ENCODE measurements at places on chromosomes 7 and 10.

DNA sequence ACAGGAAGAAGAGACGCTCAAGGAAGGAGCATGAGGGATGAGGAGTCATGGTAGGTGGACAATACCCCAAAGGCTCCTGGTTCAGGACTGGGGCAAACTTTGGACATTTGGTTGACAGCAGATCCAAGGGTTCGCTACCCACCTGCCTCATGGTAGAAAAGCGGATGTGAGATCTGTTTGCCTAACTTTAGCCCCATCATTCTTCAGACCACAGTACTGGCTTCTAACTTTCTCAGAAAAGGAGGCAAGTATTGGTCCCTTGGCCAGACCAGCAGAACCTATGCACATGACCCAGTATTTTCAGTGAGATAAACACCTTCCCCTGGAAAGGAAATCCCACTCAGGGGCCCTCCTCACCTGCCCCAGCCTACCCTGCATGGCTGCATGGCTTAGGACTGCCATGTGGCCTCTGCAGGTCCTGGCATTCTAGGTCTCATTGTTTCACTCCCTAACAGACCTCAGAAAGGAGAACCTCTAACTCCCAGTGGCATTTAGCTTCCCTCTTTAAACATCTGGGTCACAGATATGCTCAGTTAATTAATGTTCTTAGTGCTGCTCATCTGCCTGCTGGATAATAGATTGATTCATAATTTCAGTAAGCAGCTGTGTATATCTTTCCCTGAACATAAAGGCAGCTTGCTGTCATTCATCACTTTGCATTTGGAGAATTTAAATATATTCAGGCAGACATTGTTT is 574.1 kb downstream of the GALNT17 start:
- no peak for DNase-seq

GRCh38 chr7:14690075-14690474 is 212.5 kb downstream of the DGKB start:
- no peak for DNase-seq

DNA sequence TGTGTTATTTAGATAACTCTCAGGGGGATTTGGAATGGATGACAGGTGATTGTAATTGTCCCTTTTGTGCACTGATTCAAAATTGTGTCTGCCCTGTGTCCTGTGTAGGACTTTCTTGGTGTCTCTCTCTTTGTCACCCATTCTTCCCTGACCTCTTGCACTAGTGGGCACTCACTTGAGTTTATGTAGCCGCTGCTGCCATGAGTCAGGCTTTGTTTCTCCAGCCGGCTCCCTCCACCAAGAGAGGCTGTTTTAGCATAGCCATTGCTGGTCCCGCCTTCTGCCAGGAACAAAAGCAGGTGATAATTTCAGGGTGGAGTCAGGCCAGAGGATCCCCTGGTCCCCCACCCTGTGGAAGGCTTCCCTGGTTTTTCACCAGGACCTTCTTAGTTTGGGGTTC is 8.4 kb downstream of the COL17A1 start:
- no peak for DNase-seq

GRCh38 chr7:5005066-5005465 is 40.6 kb upstream of the RBAK start:
- no peak for DNase-seq

DNA sequence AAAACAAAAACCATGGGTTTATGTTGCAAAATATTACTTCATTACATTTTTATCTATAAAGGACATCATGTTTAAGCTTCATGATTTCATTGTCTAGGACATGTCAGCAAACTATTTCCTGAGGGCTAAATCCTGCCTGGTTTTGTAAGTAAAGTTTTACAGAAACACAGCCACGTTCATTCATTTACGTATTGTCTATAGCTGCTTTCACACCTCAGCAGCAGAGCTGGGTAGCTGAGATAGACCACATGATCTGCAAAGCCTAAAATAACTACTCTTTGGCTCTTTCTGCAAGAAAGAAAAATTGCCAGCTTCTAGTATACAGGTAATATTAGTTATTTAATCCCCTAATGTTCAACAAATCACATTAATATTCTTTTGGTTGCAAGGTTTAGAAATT is 12.7 kb upstream of the PIP4K2A start:
- no peak for DNase-seq

DNA sequence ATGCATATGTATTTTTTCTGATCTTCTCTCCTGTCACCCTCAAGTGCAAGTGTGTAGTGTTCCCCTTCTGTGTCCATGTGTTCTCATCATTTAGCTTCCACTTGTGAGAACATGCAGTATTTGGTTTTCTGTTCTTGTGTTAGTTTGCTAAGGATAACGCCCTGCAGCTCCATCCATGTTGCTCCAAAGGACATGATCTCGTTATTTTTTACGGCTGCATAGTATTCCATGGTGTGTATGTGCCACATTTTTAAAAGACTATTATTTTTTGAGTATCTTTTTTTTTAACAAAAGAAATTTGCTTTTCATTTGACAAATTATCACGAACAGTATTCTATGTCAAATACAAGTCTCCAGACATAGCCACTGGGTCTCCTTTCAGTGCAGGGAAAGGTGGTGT is 110.1 kb upstream of the ZNF746 start:
- no peak for DNase-seq

DNA sequence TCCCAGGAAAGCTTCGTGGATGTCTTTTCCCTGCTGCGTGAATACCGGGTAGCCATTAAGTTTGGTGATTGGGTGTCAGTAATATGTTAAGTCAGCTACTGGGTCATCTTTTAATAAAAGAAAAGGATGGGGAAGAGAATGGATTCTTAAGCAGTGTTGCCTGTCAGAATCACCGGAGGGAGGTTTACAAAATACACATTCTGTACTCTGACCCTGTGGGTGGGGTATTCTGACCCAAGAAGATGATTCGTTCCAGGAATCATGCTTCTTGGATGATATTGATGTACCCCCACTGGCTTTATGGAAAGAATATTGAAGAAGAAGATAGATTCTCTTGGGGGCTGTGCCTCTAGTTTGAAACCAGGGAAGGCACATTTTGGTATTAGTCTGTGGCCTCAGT is 18.3 kb downstream of the SGPL1 start:
- DNase-seq = no peak

- DNase-seq = no peak
Measured at GRCh38 chr10:28367929-28368484, 65.1 kb upstream of the MPP7 start.

DNA sequence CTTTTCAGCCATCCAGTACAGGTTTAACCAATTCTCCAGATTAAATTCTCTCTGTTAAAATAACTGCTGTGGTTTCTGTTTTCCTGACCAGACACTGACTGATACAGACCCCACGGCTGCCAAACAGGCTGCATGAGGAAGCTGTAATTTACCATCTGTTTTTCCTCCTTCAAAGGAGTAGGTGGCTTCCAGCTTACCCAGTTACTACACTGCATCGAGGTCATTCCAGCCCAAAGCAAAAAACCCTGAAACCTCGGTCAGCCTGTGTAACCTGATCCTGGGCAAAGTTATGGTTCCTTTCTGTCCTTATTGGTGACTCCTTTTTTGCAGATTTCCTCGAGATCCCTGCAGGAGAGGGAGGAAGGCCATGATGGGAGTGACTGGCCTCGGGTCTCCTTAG is 27.9 kb upstream of the LOXL4 start:
- no peak for DNase-seq

- no peak for DNase-seq
Measured at GRCh38 chr10:6763423-6763822, 183.3 kb upstream of the PRKCQ start.

GRCh38 chr10:43084812-43085211 is 7.9 kb downstream of the RET start:
- DNase-seq = no peak

GRCh38 chr7:114854369-114854768 is 67.5 kb upstream of the MDFIC start:
- no peak for DNase-seq

DNA sequence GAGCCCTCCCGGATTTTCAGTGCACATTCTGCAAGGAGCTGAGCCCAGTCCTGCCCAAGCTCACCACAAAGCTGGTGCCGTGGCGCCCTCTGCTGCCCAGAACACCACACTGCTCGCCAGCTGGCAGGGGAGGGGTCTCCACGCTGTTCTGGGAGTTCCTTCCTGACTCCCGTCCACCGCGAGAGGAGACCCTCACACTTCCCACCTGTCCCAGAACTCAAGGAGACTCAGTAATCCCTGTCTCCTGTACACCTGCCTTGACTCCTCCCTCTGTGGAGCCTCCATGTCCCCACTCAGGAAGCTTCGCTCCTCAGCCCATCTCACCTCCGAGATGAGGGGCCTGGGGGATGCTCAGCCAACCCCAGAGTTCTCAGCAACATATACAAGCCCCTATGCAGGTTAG is 11.3 kb downstream of the C10orf105 start:
- DNase-seq = no peak

DNA sequence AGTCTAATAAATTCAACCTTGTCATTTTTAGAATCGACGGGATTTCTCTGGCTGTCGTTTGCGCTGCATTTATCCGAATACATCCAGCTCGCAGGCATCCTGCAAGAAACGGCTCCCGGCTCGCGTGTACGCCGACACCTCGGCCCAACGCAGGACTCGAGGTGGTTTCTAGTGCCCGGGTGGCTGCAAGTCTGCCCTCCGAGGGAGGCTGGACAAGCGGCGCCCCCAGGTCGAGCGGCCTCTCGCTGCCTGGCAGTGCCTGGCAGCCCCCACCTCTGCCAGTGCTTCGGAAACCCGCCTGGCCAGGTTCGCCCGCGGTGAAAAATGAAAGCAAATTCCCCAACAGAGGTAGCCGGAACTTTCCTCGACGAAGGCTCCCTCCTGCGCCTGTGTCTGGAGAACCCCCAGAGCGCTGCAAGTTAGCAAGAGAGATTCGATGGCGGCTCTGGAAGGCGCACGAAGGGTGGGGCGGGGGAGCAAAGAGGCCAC is 5.7 kb upstream of the ZNF503 start:
- no peak for DNase-seq

DNA sequence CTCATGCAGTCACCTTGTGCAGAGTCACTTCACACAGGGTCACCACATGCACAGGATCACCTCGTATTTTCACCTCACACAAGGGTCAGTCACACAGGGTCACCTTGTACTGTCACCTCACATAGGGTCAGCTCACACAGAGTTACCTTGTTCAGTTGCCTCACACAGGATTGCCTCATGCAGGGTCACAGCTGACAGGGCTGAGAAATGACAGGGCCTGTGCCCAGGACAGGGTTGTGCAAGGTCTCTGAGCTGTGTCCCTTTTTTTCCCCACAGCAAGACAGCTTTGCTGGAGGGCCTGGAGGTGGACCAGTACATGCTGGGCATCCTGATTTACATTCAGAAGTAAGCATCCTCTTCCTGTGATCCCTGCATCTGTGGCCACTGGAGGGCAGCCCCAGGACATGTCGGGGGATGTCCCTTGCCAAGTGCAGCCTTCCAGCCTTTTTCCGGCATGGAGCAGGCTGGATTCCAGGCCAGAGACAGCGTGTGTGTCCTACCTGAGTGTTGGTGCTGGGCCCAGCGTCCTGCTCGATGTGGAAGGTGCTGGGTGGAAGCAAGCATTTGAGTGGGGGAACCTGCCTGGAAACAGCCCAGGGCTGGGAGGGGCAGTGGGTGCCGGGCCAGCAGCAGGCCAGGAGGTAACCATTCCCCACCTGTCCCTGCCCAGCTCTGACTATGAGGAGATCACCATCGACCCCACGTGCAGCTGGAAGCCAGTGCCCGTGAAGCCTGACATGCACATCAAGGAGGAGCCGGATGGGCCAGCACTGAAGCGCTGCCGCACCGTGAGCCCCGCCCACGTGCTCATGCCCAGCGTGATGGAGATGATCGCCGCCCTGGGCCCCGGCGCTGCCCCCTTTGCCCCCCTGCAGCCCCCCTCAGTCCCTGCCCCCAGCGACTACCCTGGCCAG is 16.3 kb downstream of the ZMIZ2 start:
- DNase-seq = no peak

DNA sequence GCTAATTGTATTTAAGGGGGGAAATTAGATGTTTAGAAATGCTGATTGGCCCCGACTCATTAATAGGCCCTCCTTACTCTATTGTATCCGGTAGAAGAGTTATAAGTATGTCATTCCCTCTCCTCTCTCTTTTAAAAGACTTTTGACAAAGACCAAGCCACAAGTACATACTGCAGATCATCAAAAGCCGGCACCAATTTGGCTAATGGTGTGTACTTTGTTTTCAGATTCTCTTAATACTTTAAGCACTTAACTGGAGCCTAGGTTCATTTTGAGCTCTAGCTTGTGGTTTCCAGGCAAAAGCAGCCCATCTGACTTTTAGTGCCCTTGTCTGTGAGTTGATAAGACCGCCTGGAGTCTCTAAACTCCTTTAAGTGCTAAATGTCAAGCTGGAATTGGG is 210.0 kb upstream of the LYZL1 start:
- DNase-seq = no peak

GRCh38 chr10:89206402-89207180 is 526 bp downstream of the CH25H start:
- no peak for DNase-seq

DNA sequence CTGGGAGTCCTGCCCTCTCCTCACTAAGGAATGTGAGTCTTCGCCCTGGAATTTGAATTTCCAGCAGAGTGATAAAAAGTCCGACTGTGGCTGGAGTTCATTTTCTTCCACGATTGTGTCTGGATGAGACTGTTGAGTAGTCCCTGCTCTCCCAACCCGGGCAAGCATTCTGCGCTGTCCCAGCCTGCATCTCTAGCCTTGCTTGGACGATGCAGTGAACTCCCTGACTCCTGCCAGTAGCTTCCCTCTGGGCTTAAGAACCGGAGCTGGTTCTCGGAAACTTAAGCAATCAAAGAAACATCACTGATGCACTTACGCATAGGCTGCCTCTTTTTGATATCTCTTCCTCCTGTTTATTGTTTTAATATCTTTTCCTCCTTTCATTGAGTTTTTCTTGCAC is 116.0 kb upstream of the FZD8 start:
- no peak for DNase-seq

- no peak for DNase-seq
Measured at GRCh38 chr10:70950037-70950436, 61.7 kb upstream of the PCBD1 start.

- DNase-seq = peak; percentile 18
Measured at GRCh38 chr7:78020136-78020873, 221.7 kb downstream of the PHTF2 start.

DNA sequence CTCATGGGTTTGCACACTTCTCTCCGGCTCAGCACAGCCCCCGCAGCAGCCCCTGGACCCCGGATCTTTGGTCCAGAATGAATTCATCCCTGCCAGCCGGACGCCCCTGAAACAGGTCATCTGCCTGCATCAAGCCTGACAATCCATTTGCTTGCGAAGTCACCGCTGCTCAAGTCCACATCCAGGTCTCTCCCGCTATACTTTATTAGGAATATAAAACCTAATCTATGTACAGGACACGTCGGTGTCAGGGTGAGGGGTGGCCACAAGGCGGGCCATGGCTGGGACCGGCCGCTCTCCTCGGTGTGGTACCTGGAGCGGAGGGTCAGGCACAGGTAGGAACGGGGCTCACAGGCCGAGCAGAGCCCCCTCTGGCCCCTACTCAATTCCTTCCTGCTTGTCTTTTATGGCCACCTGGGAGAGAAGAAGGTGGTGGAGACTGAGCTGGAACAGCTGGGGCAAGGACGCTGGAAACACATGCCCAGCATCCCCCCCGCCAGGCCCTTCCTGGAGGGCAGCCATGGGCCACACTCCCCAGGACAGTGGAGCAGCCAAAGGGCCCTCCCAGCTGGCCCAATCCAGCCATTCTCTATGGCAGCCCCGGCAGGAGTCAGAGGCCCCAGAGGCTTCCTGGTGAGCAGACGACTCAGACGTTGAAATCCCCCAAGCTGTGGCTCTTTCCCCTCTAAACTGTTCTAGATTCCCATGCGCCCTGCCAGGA is 5.3 kb downstream of the POLR2J start:
- DNase-seq = no peak
